ENCODE measurements at places on chromosomes 6 and 20.
A peak's percentile ranks its signal among the peaks of the same experiment; 100 is the strongest.

DNA sequence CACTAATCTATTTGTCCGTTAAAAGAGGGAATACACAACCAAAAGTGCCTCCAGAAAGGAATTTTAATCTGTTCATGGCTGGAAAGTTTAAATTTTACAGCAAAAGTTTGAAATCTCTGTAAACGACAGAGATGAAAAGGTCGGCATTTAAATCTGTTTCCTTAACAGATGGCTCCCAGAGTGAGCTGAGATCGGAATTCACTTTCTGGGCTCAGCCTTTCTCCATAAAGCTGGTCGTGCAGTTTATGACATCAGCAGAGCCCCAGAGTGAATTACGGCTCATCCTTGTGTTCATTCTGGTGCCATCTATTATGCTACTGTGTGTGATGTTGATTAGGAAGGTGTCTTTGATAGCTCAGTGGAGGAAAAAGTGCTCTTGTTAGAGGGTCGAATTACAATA, 117.6 kb upstream of the ZFP64 start:
- no peak for DNase-seq

DNA sequence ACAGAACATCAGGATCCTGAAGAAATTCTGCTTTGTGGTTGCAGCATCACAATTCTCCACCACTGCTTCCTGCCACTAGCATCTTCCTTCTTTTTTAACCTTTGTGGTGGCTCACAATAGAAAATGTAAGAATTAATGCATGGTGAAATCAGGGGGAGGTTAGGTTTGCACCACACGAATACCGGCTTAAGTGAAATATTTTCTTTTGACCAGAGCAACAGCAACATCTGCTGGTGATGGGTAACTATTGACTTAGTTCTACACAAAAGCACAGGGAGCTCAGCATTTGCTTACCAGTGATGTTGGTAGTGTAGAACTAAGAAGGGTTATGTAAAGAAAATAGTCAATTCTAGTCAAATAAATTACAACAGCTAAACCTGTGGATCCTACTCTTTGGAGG, 280.5 kb downstream of the SYNE1 start:
- peak; percentile 66 for DNase-seq

- no peak for DNase-seq
Measured at GRCh38 chr20:53517146-53517545, 76.5 kb downstream of the ZNF217 start.

DNA sequence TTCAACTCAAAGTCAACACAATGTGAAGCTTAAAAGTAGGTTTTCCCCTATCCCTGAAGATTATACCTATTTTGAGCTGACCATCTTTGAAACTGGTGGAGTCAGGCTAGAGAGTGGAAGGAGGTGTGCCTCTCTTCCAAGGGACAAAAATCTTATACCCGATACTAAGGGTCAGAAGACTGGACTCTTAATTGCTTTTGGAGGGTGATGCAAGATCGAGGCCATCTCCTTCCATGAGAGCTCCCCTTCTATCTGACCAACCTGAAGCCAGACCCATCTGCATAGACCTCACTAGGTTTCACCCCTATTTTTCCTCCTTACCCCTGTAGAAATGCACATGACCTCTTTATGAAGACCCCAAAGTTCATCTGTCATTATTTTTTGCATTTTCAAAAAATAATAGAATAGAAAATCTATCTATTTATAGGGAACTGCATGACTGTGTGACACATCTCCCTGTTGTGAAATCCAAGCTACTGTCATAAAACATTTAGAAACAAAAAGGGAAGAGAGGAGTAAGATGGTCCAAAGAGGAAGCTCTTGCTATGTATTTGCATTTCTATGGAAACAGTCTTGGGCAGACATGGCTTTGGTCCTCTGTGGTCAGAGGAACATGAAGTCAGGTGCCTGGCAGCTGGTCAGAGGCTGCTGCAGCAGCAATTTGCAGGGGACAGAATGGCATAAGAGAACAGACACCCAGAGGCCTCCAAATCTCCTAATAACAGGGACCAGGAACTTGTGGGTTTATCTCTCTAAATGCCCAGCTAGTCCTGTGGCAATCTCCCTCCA, 349.2 kb downstream of the MAFB start:
- DNase-seq: no peak

GRCh38 chr6:119526561-119527230, 177.1 kb upstream of the MAN1A1 start:
- no peak for DNase-seq

GRCh38 chr6:91822581-91822980, 1235.7 kb upstream of the MAP3K7 start:
- DNase-seq: no peak

- no peak for DNase-seq
Measured at GRCh38 chr6:2768696-2769095, 3.5 kb downstream of the WRNIP1 start.

GRCh38 chr20:23282546-23282945, 68.0 kb upstream of the NXT1 start:
- no peak for DNase-seq

DNA sequence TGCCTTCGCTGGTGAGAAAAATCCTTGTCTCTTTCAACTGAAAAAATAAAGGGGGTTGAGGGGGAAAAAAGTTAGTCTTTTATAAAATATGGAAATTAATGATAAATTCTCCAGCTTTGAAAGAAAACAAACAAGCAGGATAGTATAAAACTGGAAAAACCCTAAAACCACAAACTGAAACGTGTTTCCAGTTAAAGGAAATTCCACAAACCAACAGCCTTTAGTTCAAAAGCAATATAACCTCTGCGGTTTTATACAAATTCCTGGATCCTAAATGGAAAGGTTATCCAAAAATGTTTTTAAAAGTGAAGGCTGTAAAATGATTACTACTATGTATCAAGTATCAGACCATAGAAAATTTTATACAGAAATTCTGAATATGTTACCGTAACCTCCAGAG, 55.6 kb downstream of the BMP5 start:
- DNase-seq: no peak

DNA sequence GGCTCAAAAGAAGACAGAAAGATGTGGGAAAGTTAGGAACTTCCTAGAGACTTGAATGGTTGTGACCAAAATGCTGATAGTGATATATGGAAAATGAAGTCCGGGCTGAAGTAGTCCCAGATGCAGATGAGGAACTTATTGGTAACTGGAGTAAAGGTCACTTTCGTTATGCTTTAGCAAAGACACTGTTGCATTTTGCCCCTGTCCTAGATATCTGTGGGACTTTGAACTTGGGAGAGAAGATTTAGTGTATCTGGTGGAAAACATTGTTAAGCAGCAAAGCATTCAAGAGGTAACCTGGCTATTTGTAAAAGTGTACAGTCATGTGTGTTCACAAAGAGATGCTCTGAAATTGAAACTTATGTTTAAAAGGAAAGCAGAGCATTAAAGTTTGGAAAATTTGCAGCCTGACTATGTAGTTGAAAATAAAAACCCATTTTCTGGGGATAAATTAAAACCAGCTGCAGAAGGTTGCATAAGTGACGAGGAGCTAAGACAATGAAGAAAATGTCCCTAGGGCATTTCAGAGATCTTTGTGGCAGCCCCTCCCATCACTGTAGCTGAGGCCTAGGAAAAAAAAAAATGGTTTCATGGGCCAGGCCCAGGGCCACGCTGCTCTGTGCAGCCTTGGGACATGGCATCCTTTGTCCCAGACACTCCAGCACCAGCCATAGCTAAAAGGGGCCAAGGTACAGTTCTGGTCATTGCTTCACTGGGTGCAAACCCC, 1692.2 kb downstream of the HACE1 start:
- no peak for DNase-seq

DNA sequence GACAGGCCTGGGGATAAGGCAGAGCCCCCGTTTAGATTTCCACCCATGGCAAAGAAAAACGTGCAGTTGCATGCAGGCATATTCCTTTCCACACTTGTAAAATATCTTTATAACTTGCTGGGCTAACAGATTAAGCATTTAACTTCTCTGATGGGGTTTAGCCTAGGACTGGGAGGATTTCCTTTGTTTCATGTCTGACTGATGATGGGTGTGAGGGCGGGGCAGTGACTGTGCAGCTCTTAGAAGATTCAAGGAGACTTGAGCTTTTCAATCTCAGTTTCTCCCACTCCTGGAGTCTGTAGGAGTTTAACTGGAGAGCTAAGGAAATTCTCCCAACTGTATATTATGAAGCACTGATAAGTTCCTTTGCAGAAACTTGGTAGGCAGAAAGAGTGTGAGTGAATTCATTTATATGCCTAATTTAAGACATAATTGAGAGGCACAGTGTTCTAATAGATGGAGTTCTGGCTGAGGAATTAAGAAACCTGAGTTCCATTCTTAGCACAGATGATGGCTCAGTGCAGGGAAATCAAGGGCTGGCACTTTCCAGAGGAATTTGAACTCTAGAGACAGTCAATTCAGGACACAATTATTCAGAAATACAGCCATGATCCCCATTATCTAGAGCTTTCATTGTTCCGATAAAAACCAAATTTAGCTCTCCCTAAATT, 214.6 kb upstream of the CNR1 start:
- no peak for DNase-seq

DNA sequence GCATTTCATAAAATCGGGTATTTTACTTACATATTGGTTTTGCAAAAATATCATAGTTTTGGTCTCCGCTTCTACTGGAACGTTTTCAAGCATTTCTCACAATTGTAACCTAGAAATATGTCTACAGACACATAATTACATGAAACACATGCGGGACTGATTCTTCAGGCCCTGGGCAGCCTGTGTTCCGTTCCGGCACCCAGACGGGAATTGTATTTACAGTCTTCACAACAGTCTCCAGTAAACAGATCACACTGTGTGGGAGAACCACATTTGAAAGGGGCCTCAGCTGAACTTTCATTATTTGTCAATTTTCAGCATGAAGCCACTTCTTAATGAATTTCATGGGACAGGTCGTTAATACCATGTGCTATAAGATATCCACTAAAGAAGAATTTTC, 196.9 kb downstream of the DST start:
- no peak for DNase-seq

DNA sequence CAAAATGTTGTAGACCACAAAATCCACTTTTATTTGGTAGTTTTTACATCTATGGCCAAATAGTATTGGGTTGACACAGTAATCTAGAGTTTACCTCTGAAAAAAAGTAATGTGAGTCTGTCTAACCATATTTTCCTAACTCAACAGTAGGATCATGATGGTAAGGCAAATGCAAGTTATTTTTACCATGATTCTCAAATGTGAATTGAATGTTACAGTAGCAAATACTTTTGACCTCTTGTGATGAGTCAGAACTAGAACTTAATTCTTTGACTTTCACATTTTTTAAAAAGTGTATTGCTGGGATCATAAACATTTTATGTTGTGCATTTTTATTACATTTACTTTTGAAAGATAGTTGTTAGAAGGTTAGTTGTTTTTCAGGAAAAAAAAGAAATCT, 22.0 kb downstream of the RNF146 start:
- no peak for DNase-seq

DNA sequence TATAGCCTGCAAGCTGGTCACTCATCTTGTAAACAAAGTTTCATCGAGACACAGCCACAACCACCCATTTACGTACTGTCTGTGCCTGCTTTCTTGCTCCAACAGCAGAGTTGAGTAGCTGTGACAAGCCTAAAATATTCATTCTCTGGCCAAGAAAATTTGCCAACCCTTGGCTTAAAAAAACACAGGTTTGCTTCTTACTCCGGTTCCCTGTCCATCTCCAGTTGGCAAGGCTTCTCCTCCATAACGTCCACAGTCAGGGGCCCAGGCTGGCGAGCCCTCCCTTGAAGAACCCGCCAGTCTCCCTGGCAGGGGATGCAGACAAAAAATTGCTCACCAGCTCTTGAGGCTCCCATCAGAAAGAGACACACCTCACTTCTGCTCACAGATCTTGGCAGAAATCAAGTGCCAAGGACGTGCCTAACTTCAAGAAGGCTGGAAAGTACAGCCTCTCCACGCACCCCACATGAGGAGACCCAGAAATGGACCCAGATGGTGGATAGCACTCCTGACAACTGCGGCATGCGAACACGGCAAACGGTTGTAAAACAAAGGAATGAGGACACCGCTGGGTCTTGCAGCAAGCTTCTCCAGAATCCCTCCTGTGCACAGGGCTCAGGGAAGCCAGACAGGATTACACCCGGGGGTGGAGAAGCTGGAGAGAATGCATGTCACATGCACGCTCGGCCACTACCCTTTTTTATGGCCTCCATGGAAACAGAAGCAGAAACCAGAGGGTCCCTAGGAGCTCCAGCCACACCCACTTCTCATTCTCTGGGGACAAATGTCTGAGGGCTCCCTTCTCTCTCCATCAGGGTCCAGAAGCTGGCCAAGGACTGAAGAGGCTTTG, 59.8 kb upstream of the SIRPA start:
- no peak for DNase-seq

DNA sequence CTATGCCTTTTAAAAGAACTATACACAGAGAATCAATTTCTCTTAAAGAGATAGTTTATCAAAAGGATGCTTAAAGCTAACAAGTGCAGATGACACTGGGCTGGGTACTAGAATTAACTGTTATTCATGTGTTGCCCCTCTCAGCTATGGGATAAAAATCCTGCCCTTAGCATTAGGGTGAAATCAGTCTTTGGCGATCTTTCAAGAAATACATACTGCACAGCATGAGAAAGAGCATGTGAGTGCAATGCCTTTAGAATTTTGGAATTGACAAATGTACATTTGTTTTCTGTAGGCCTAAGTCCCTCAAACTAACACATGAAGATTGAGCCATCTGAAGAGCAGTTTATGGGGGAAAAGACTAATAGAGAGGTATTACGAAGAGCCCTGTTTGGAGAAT, 115.4 kb downstream of the ZFP64 start:
- no peak for DNase-seq
